Stimulated activated naive CD4-positive, alpha-beta T cell (primary cell): ENCODE measurements at places on chromosomes 4 and X.

- DNase-seq, result no peak
Measured at GRCh38 chrX:56066016-56066415, 166.1 kb upstream of the KLF8 start.

GRCh38 chrX:121666171-121666570 lies 618.8 kb downstream of the GLUD2 start:
- DNase-seq, result no peak

DNA sequence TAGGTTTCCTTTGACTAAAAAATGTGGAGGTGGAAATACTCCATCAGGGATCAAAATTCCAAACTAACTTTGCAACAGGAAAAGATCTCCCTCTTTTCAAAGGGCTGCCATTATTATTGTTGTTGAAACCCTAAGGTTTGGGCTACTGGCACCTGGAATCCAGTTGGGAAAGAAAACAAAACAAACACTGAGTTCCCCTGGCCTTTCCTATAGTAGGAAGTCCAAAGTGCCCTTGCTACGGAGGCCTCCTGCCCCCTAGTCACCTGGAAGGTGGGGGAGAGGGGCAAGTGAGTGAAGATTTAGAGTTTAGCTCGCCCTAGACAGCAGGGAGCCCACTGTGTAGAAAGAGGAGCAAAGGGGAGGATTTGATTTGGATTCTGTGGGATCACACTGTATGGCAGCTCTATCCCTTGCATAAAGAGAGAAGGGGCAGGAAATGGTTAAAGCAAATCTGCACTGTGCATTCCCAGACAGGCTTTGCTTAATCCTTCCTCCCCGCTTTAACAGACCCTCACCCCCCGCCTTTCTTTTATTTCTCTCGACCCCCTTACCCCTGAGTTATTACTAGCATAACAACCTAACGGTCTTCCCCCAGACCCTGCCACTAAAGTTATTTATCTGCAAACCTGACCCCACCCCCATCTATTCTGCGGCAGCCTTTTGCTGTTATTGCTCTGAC lies 627 bp upstream of the FAT4 start:
- DNase-seq, result no peak

DNA sequence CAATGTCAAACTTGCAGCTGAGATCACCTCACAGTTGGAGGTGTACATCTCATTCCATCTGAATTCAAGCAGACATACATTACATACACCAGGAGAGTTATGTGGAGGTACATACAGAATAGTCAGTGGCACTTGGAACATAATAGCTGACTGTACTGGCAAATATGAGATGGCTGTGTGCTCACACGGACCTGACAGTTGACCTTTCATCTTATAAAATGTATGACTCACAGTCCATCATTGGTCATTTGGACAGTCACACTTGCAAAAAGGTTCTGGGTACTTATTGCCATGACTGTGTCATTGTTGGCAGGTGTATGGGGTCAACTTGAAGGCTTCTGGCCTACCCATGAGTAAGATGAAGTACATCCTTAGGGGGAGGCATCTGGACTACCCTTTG lies 88.6 kb upstream of the WDR1 start:
- DNase-seq, result no peak

DNA sequence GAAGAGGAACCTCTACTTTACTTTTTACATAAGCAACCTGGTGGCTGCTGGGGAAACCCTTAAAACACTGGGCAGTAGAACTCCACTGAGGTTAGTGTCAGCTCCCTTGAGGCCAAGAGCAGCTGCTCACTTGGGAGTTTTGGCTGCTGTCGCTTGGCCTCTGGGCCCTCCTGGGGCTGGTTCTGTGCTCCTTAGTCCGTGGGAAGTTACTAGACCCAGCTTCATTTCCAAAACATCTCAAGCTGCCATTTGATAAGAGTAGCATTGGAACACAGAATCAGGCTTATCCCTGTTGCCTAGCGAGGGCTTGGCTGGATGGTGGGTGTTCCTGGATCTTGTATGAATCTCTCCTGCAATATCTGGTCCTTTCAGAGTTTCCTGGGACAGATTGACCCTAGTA lies 26.1 kb downstream of the RNF4 start:
- no peak for DNase-seq

- no peak for DNase-seq
Measured at GRCh38 chr4:122827258-122827878, 737 bp downstream of the FGF2 start.

GRCh38 chr4:100224160-100224559 lies 33.9 kb upstream of the DDIT4L start:
- no peak for DNase-seq

DNA sequence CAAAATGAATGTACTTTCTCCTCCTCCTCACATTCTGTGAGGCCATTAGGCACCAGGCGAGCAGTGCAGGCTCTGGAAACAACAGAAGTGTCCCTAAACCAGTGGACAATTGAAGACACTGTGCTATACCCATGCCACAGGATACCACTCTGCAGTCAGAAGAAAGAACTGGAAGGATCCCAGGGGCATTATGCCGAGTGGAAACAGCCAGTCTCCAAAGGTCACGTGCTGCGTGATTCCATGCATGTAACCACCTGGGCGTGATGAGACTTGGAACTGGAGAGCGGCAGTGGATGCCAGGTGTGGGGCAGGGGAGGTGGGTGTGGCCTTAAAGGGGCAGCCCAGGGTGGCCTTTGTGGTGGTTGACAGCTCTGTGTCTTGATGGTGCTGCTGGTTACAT lies 139.4 kb downstream of the EVC2 start:
- DNase-seq, result no peak

GRCh38 chr4:1401409-1402020 lies 4.7 kb downstream of the NKX1-1 start:
- DNase-seq, result no peak

GRCh38 chr4:183287677-183288076 lies 32.4 kb downstream of the CLDN22 start:
- no peak for DNase-seq

GRCh38 chrX:97389761-97390192 lies 506.1 kb downstream of the RPA4 start:
- no peak for DNase-seq
